ENCODE measurements at places on chromosomes 3 and 15.

GRCh38 chr3:190537146-190537545 is 23.3 kb downstream of the IL1RAP start:
- no peak for DNase-seq

- DNase-seq: peak; percentile 59
These were observed 6.3 kb downstream of the BNC1 start for GRCh38 chr15:83278191-83278590.

- no peak for DNase-seq
These were observed 65.1 kb upstream of the CBLB start for GRCh38 chr3:105933871-105934270.

- no peak for DNase-seq
These were observed 87.0 kb downstream of the FILIP1L start for GRCh38 chr3:100027321-100027720.

GRCh38 chr3:104610730-104611652 is 755.7 kb upstream of the ALCAM start:
- no peak for DNase-seq

DNA sequence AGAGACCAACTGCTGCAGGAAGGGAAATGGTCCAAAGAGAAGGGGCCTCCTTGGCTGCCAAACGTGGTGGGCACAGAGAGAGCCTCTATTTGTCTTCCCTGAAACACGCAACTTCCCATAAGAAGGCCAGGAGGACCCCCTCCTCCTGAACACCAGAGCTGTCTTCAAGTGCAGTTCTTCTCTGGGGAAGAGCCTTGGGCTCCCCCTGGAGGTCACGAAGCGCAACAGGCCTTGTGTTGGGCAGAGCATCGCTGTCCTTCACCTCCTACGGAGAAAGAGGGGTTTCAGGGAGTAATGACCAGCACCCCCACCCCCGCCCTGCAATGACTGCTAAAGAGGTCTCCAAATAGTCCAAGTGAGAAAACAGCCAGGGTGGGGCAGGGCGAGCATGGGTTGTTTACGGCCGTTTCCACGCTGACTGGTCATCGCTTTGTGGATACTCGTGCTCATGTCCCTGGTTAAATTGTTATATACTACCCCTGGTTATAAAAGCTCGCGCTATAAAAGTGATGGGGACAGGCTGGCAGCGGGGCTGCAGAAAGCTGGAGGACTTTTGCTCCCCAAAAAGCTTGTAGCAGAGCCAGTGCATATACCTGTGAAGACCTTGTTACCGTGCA is 397.5 kb upstream of the ATP10A start:
- no peak for DNase-seq

- DNase-seq: peak; percentile 82
These were observed 83.1 kb downstream of the XXYLT1 start for GRCh38 chr3:195187609-195188425.

DNA sequence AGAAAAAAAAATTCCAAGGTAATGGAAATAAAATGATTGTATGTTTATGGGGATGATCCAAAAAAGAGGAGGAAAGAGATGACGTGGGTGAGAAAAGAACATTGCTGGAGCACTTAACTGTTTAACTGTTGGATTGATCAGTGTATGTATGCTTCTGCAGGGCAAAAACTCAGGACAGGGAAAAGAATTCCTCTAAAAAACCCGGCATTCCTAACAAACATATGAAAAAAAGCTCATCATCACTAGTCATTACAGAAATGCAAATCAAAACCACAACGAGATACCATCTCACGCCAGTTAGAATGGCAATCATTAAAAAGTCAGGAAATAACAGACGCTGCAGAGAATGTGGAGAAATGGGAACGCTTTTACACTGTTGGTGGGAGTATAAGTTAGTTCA is 1.6 kb upstream of the PHLDB2 start:
- DNase-seq: no peak

Data from RWPE1 (cell line).